NCI-H2171 (cell line): ENCODE measurements at places on chromosomes 6 and 20.

- DNase-seq, result no peak
Measured at GRCh38 chr6:168048724-168049025, 30.3 kb downstream of the FRMD1 start.

DNA sequence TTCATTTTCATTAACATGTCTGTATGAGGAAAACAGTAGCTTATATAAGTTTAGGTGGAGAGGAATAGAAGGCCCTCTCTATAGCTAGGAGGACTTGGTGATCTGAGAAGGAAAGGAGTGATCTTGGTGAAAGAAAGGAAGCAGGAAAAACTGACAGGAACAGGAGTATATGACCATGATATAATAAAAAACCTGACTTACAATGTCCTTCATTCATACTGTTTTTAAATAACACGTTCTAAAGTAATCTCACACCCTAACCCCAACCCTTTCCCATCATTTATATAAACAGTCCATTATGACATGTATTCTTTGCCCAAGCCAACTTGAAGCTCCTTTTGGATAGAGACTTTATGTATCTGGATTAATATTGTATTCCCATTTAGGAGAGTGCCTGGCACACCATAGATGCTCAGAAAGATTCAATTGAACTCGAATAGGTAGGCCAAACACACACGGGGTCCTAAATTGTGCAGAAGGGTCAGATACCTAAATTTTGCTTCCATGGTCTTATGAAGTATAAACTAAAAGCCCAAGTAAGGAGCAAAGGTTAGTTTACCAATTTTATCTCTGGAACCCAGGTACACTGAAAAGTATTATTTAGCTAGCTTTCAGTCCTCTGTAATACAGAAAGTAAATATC lies 75.9 kb downstream of the OR2B2 start:
- DNase-seq, result no peak

GRCh38 chr6:38095054-38095453 lies 275.5 kb downstream of the ZFAND3 start:
- no peak for DNase-seq

- no peak for DNase-seq
Measured at GRCh38 chr6:43766964-43767461, 3.0 kb upstream of the VEGFA start.

DNA sequence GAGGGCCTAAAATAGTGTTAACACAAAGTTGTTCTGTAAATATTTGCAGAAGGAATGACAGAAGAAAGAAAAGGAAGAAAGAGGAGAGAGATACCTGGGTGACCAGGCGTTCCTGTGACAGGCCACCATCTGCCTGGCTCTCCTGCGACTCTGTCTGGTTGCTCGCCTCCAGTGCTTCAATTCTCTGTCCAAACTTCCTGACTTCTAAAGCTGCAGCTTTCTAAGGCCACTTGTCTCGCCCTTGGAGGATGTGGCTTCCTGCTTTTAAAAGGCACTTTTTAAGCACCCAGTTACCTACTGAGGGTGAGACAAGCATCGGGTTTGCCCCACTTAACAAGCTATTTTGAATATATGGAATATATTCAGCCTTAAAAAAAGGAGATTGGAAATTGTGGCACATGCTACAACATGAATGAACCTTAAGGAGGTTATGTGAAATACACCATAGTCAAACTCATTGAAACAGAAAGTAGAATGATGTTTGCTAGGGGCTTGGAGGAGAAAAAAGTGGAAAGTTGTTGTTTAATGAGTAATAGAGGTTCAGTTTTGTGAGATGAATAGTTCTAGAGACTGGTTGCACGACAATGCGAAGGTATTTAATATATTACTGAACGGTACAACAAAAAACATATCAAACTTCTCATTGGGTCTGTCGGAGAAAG lies 32.8 kb downstream of the VIP start:
- no peak for DNase-seq
